Cerebellar cortex (tissue), 1 donor: ENCODE measurements at places on chromosomes 6 and 20.

DNA sequence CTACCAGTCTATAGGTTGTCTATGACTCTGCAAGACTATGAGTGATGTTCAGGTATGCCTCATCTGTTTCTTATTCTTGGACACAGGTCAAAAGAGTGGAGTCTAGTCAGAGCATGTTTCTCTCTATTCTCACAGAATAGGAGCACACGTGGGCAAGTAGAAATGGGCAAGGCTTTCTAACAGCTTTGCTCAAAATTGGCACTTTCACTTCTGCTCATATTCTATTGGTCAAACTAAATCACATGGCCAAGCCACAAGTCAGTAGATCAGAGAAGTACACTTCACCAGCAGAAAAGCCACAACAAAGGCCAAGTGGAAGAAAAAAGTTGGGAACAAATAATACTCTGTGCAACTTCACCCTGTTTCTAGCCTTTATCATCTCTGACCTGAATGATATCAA, 354.5 kb upstream of the SYNCRIP start:
- DNase-seq, result no peak

DNA sequence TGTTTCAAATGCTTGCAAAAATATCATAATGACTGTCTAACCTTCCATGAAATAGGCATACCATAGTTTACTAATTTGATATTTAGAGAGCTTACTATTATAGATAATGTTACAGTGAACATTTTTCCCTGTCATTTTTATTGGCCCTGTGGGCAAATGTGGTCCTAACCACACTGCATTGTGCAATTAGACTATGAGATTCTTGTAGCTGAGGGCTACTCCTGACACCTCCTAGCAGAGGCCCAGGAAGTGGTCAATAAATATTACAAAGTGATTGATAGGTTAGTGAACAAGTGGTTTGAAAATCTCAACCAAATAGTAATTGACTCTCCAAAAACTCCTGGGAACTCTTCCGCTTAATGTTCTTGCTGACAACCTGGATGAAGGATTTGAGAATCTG, 160.5 kb upstream of the KCNG1 start:
- DNase-seq, result no peak

DNA sequence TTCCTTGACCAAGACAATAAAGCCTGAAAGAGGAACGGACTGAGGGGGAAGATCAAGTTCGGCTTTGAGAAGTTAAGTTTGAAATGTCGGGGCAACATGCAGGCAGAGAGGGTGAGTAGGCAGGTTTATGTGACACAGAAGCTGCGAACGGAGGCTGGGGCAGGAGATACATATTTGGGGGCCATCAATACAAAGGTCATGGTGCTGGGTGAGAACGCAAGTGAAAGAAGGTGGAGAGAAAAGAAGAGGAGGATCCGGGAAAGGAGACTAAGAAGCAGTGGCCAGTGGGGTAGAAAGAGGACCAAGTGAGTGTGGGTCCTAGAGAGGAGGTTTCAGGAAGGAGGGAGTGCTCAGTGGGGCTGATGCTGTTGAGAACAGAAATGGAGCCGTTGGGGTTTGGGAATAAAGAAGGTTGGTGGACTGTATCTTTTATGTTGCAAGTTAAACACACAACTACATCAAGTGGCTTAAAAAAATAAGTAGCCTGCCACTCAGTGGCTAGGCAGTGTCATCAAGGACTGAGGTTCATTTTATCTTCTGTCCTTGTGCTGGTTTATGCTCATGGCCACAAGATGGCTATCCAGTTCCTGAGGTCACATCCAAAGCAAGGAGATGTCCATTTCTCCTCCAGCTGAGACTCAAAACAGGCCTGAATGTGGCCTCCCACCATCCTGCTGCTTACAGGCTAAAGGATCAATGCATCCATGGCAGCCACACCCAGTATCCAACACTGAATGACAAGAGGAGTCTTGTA, 1.7 kb upstream of the BLCAP start:
- DNase-seq, result no peak

DNA sequence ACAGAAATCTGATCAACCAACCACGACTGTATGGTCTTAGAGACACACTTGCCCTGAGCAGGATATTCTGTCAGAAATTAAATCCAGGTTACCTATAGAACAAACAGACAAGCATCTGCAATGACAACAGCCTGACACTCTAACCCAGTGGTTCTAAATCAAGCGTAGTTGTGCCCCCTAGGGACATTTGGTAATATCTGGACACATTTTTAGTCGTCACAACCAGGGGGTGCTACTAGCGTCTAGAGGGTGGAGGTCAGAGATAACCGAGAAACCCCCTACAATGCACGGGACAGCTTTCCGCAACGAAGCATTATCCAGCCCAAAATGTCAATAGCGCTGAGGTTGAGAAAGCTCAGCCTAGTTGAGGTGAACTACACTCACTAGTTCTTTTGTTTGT, 32.3 kb downstream of the ID4 start:
- DNase-seq, result no peak

DNA sequence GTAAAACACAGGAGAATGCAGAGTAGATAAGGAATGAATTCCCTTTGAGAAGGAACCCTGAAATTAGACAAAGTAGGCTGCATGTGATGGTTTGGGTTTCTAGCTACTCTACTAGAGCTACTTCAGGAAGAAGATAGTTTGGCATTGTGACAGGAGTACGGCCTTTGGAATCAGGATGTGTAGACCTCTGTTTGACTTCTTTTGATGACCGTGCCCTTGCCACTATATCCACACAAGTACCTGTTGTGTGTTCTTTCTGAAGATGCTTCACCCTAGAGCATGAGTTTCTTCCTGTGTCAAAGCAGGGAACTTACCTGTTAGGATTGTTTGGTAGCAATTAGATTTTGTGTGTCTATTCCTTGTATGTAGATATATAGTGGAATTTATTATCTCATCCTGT, 41.7 kb downstream of the CD2AP start:
- peak; percentile 22 for DNase-seq

GRCh38 chr6:98824902-98825599, 9.3 kb upstream of the POU3F2 start:
- no peak for DNase-seq
